Lower leg skin (tissue), 4 donors: ENCODE measurements at places on chromosomes 3 and 15. TPM values are rescaled to one million over a fixed set of nuclear protein-coding genes. Genes with fewer than 3 reads are reported as not detected.

PIF1 gene
- total RNA-seq: 0.25 TPM

ITIH1 gene
- total RNA-seq: not detected

CEP19 gene
- total RNA-seq: 1.4 TPM

TMEM207 gene
- total RNA-seq: not detected

C3orf20 gene
- not detected for total RNA-seq
